Activated naive CD4-positive, alpha-beta T cell treated with anti-CD3 and anti-CD28 coated beads for 36 hours (primary cell): ENCODE measurements at places on chromosomes 2 and 18. TPM values are rescaled to one million over a fixed set of nuclear protein-coding genes. Genes with fewer than 3 reads are reported as not detected.

The PSMA8 gene
- total RNA-seq, result 2.1 TPM

The SCN3A gene
- total RNA-seq, result 0.12 TPM

The AKAIN1 gene
- not detected for total RNA-seq

The FOXI3 gene
- total RNA-seq, result not detected

The PRKCE gene
- 9.4 TPM for total RNA-seq

The TXNDC2 gene
- not detected for total RNA-seq

The ANTXR1 gene
- total RNA-seq, result 0.17 TPM

The GAREM2 gene
- 1.1 TPM for total RNA-seq

The DTNA gene
- 0.43 TPM for total RNA-seq

The ERICH2 gene
- not detected for total RNA-seq
